ENCODE measurements at places on chromosomes 3 and 15.
A peak's percentile ranks its signal among the peaks of the same experiment; 100 is the strongest.

GRCh38 chr3:55826097-55826496, 339.0 kb upstream of the WNT5A start:
- DNase-seq = no peak

- DNase-seq = no peak
Observed at GRCh38 chr15:65390447-65390846, 12.6 kb upstream of the IGDCC3 start.

- no peak for DNase-seq
Observed at GRCh38 chr3:42836150-42837123, 27.2 kb downstream of the ACKR2 start.

DNA sequence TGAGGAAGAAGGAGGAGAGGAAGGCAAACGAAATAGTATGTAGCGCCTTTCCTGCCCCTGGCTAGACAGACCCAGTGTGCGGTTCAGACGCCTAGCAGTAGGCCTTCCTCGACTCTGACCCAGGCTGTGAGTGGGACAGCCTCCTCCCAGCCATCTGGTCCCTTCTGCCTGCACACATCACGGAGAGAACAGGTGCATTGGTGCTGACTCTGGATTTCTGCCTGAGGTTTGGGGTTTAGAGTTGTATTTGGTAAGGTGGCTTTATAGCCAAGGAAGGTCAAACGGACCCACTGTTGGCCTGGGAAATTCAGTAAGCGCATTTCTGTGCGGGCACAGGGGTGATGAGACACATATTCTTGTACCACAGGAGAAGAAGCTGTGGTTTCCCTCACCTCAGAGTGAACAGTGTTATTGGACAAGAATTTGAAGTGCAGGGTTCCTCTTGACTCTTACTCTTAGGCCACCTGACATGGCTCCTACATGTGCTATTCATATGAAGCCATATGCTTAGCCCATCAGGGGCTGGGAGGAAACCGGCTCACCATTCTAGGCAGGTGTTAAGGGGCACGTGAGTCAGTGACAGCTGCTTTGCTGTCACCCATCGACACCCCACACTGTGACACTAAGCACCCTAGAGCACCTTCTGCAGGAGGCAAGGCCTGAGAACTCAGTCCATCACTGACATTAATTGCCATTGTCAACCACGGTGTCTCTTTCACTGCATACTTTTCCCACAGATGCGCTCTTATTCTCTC, 143.3 kb downstream of the CHDH start:
- DNase-seq = no peak

DNA sequence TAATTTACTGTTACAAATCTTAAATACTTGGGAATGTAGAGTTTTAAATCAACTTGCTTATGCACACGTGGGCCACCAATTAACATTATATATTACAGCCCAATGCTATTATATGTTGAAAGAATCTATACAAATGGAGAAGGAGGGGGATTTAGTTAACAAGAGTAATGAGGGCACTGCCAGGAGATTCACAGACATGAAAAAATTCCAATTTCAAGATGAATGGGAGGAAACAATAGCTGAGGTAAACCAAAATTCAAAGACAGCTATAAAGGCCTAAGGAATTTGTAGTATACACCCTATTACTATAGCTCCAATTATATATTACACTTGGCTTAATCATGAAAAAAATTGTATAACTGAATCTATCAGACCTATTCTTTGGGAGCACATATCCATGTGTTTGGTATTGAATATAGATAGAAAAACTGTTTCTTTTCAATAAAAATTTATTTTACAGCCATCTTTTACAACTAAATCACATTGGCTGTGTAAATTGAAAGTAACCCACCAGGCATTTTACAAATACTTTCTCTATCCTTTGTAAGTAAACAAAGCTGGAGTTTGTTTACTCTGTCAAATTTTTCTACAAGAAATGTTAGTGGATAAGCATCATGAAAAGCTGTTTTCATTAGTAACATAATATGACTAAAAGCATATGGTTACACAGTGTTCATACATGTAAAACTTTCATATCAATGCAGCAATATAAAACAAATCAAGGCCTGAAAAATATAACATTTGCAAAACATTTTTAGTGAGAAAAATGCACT, 1045.8 kb downstream of the ROBO1 start:
- no peak for DNase-seq

DNA sequence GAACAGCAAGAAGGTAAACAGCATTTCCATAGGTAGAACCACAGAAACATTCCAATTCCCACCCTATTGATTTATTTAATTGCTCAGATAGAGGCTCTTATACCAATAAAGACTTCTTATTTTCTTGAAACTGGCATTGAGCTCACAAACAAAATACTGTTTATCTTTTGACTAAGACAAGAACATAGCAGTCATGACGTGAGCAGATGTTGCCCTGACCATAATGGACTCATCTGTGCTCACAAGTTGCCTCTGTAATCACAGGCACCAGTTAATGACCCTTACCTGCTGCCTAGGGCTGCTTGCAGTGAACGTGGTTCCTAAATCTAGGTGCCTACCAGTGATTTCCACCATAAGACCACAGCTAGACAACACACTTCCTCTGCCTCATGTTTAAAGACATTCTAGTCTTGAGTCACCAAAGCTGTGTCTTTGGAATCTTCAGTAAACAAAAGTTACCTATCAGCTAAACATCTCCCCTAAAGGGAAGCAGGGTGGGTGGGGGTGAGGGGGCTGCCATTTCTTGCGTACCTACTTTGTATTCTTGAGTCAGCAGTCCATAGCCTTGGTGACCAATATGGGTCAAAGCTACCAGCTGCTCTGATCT, 2.1 kb downstream of the FYCO1 start:
- no peak for DNase-seq

GRCh38 chr3:24510030-24510648, 15.5 kb upstream of the THRB start:
- DNase-seq = no peak

GRCh38 chr3:52636673-52637072, 49.0 kb downstream of the PBRM1 start:
- no peak for DNase-seq

DNA sequence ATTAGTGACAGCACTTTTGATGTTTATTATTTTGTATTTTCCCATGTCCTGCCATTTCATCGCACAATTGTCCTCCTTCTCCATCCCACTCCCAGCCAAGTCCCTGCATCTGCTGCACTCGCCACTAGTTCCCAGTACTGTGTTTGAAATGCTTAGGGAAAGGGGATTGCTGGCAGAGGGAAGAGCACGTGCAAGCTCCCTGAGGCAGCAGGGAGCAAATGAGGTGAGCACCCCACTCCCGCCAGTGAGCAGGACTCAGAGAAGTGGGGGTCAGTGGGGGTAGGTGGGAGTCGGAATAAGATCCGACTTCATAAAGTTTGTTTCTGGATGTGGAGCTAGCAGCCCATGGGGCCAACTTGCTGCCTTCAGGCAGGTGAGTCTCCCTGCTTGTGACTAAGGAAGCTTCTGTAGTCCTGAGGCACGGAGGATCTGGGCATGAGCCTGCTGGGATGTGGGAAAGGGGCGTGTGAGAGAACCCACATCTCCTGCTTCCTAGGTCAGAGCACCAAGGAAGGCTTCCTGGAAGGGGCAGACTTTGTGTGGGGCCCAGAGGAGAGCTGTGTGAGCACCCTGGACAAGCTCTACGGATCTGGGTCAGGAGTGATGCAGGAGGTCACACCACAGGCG, 99.7 kb upstream of the TLE3 start:
- DNase-seq = no peak

GRCh38 chr3:119586733-119587172, 7.5 kb downstream of the ADPRH start:
- DNase-seq = no peak

DNA sequence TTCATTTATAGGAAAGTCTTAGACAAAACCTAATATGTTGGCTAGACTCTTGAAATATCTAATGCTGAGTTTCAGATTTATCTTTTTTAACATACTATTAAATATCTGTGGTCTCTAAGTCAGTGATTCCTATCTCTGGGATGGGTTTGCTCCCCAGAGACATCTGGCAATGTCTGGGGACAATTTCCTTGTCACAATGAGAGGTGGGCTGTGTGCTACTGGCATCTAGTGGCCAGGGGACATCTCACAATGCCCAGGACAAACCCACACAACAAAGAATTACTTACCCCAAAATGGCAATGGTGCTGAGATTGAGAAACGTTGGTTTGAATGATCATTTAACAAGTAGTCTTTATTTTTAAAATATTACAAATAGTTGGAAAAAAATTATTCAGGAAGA, 602.1 kb downstream of the MAGI1 start:
- no peak for DNase-seq

DNA sequence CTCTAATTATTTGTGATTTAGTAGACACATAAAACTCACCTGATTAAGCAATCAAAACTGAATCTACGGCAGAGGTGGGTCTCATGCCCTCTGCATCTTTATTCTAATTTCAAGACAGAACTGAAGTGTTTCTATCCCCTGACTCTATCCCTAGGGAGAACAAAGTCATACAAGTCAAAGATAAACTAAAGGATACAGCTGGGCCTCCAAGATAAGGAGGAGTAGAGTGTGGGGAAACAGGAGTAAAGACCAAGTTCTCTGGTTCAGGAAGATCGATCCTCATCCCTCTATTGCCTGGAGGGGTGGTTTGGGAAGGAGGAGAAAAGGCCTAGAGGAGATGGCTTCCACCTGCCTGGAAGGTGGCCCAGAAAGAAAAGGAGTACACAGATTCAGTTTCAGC, 58.7 kb upstream of the BBX start:
- DNase-seq = no peak

DNA sequence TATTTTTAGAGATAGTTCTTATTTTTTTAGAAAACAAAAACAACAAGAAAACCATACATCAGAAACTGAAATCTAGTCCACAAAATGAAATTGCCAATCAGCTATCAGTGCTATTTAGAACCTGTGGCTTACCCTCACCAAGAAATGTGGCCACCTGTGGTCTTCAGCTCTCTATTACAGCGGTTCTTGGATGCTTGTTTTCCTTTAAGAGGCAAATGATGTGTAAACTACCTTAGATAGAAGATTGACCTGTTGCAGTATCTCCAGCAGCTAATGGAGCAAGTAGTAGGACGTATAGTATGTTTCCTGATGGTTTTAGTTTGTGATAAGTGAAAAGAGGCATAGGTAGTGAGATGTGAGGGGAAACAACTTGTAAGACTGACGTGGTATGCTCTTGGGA, 21.2 kb downstream of the TFG start:
- DNase-seq = no peak

- no peak for DNase-seq
Observed at GRCh38 chr3:150391161-150391560, 16.9 kb upstream of the TSC22D2 start.

DNA sequence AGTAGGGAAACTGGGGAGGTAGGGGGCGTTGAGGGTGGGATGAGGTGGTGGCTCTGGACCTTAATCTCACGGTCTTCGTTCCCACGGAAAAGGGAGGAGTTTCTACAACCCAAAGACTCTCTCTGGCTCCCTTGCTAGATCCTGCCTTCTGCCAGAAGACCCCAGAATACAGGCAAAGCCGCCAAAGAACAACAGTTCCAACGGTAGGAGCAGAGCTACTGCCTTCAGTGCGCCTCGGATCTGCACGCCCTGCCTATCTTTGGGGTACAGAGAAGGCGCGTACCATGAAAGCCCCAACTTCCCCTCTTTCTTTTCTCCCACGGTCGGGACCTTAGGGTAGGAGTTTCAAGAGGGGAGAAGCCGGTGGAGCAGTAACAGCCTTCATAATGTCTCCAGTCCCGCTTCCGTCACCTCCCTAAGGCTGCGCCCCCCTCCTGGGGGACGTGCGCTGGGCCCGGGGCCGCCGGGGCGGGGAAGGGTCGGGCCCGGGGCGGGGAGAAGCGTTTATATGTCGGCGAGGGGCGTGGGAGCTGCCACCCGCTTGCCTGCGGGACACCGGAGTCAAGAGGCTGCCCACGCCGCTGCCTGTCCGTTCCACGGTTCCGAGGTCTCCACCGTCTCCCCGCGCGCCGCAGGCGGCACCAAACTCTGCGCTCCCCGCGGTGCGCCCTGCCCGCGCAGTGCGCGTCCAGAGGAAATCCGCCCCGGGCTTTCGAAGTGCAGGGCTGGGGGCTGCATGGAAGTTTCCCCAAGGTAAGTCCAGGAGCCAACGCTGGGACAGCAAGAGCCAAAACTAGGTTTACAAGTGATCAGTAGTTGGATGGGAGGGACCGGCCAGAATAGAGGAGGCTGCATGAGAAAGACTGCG, at the start of gene COL6A6:
TSS of gene COL6A6 (plus strand) at position 533 of the 868 bp plus-strand sequence. CDS start 43,188 bp downstream, outside the sequence.
- DNase-seq = no peak

DNA sequence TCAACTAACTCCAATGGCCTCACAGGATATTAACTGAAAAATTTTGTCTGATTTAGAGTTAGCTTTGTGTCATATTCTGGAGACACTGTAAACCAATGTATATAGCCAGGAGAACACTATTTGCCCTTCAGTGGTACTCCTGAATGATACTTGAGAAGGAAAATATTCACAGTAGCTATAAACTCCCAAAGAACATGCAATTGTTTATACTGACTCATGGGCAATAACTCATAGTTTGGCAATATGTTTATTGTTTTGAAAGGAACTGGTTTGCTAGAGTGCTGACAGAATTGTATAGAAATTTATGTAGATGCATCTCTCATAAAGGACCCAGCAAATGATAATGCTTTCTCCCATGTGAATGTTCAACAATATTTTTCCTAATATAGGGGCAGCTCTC, 537.6 kb downstream of the PLOD2 start:
- DNase-seq = no peak

- DNase-seq = peak; percentile 67
Observed at GRCh38 chr15:60520825-60521368, 42.0 kb upstream of the ICE2 start.

GRCh38 chr3:129530821-129531220, 2.4 kb downstream of the RHO start:
- no peak for DNase-seq

DNA sequence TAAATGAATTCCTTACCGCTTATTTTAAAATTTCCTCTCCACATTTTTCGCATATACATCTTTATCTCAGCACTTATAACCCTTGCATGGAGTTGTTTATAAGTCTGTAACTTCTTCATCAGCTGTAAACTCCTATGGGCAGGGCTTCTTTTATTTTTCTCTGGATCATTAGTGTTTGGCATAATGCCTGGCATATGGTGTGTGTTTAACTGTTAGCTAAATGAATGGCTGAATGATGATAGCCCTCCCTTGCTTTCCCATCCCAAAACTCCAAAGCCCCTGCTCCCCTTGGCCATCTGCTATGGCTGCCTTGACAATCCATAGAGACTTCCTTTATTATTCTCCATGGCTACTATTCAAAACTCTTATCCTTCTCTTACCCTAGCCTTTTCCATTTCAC, 48.1 kb upstream of the SEMA6D start:
- DNase-seq = no peak

GRCh38 chr3:11658180-11658579, 14.5 kb upstream of the VGLL4 start:
- DNase-seq = no peak

- DNase-seq = no peak
Observed at GRCh38 chr3:33490641-33491241, 50.5 kb upstream of the UBP1 start.

DNA sequence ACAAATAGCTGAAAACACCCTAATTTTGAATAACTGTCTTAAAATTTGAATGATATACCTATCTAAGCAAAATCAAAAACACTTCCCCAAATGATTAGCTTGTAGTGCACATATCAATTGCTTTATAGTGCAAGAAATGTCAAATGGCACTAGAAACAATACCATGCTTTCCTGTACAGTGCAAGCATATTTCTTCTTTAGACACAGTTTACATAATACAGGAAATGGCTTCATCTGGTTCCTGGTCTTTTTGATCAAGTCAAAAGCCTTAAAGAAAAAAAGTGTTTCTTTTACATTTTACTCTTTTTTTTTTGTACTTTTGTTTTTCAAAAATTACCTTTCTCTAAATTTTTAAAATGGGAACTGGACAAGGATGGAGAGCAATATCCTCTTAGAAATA, 352.1 kb downstream of the MECOM start:
- no peak for DNase-seq
